ENCODE measurements at places on chromosomes 13 and 19.

DNA sequence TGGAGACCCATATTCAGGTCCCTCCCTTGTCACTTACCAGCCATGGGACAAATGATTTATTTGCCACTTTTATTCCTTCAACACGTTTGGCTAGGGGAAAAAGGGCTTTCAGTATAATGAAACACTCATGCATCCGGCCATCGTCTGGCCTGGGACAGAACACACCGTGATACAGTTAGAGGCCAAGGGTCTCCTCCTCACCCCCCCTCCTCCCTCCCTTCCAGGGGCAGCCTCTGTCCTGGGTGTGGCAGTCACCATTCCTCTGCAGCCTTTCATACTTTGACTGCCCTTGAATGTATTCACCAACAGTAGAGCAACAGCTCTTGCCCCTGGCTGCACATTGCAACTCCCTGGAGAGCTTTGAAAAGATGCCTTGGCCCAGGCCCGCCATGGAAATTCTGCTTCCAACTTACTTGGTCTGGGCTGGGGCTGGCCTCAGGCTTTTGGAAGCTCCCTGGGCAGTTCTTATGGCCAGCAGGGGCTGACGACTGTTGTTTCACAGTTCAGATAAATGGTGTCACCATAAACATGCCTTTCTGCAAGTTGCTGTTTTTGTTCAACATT lies 3.0 kb downstream of the PAK4 start:
- DNase-seq, result no peak

GRCh38 chr13:91017031-91017668 lies 330.3 kb upstream of the MIR17HG start:
- no peak for DNase-seq

DNA sequence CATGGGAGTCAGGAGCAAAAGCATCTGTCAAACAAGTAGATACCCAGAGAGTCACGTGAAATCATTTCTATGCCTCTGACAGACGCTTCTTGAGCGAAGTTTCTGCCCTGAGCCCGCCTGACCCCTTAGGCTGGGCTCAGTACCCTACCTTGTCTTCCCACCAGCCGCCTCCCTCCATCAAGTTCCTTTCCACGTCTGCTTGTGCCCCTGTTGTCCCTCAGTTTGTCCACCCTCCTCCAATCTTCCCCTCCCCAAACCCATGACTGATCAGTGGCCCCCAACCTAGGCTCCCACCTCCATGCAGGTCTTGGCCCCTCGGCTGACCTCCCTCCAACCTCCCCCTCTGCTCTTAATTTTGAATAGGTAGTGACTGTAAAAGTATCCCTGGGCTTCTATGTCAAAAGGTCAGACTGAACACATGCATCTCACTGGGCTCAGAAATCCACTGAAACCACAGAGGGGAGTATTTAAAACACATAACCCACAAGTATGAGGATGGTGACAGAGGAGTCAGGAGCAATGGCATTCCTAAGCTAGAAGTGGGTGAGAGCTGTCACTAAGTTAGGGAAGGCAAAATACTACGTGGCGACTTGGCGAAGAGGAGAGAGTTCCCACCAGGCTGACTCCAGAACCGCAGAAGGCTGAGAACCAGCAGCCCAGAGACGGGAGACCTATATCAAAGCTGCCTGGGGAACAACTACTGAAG lies 1.7 kb upstream of the ZNF446 start:
- DNase-seq, result no peak

DNA sequence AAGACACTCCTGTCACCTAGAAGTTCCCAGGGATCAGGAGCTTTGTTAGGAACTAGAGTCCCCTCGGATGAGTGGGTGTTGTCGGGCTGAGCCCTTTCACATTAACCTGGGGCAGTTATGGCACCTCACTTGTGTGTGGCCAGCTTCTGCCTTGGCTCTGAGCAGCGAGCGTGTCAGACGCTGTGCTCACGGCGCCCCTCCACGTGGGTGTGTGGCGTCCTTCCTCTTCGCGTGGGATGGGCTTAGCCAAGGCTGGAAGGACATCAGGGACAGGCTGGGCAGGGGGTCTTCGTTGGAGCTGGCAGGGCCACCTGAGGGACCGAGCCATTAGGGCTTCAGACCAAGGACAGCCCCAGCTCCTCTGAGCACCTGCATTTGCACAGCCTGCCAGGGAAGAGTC lies 23.4 kb downstream of the DOT1L start:
- DNase-seq, result no peak

DNA sequence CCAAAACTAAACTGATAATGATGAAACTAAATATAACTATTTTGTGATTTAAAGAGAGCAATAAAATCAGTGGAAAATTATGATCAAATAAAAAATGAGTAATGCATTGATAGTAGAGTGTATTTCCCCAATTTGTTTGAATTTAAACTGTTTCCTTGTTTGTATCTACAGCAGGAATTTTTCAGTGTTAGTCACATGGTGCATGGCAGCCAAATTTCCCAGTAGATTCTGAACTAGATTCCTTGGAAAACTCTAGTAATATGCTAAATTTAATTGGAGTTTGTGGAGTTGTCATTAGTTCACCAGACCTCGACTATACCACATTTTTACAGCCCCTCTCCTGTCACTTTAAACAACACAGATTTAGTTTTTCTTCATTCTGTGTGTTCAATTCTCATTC lies 156.2 kb downstream of the PCCA start:
- DNase-seq, result no peak

Measured in retinal pigment epithelial cell (primary cell).